ENCODE measurements at places on chromosomes 11 and 22.

DNA sequence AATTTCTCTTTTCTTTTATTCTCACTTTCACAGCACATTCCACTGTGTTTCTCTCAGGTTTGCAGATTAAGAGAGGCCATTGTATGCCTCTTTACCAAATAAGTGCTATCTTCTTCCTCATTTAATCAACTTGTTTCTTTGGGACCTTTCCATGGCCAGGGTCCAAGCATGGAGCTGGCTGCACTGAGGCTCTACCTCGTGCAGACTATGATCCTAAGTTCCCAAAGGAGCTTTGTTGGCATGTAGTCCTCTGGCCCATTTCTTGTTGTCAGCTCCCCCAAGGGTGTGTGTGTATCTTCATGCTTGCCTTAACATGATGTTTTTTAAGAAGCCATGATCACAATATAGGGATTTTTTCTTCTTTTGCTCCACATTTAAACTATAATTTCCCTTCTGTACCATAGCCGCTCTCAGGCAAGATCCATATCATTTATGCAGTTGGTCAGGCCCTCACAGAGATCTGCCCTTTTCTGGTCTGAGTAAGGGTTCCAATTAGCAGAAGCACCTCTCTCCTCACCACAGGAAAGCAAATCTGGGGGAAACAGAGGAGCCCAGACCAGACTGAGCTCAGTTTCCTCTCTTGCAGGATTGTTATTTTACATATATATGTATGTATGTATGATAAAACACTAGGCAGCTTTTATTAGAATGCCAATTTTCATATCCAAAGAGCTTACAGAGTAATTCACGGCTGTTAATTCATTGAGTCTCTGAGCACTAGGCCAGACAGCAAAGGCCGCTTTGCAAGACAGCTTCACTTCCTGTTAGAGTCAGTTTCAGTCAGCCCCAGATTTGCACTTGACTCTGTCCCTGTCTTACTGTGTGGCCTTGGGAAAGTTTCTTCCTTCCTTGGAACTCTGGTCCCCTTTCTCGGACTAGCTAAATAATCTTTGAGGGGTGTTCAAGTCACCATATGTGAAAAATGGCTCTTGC is 34.3 kb downstream of the CYB5R2 start:
- no peak for DNase-seq

- no peak for DNase-seq
Measured at GRCh38 chr22:29739346-29739875, 19.6 kb downstream of the CABP7 start.

- no peak for DNase-seq
Measured at GRCh38 chr11:94834911-94835593, 66.9 kb downstream of the AMOTL1 start.

DNA sequence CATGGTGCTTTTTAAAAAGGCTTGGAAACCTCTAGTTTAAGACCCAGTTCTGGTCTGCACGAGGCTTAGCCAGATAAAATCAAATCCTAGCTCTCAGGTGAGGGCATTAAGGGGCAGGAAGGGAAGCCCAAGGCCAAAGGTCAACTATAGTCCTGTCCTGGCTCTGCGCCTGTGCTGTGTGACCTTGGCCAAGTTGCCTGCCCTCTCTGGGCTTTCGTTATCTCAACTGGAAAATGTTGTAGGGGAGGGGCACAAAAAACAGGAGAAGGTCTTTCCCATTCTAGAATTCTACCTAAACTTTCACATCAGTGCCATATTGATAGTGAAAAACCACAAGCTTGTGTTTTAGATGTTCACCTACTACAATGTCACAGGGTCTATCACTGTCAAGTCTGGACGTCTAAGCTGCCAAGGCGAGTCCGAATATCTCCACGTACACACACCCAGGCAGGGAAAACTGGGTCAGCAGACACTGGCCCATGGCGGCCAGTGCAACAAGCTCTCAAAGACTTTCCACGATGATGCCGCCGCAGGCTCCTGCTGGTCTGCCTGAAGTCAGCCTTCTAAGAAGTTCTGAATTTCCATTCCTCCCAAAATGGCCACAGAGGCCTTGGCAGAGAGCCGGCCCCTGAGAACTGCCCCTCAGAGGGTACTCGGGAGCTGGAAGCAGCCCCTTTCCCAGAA is 18.0 kb downstream of the MN1 start:
- no peak for DNase-seq

DNA sequence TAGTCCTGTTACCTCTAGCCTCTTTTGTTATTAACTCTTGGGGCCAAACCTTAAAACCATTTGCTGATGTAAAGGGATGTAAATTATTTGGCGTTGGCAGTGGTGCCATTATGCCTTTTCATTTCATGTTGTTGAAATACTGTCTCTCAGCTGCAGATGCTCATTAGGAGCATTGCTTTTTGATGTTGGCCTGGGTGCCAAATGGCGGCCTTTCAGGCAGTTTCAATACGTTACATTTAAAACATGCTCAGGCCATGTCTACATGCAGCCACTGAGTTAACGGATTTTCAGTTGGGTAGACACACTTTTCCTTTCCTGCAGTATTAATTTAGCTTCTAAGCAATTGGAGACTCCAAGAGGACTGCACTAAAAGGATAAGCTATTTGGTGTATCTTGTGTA is 5.3 kb downstream of the NCAM1 start:
- DNase-seq = no peak

DNA sequence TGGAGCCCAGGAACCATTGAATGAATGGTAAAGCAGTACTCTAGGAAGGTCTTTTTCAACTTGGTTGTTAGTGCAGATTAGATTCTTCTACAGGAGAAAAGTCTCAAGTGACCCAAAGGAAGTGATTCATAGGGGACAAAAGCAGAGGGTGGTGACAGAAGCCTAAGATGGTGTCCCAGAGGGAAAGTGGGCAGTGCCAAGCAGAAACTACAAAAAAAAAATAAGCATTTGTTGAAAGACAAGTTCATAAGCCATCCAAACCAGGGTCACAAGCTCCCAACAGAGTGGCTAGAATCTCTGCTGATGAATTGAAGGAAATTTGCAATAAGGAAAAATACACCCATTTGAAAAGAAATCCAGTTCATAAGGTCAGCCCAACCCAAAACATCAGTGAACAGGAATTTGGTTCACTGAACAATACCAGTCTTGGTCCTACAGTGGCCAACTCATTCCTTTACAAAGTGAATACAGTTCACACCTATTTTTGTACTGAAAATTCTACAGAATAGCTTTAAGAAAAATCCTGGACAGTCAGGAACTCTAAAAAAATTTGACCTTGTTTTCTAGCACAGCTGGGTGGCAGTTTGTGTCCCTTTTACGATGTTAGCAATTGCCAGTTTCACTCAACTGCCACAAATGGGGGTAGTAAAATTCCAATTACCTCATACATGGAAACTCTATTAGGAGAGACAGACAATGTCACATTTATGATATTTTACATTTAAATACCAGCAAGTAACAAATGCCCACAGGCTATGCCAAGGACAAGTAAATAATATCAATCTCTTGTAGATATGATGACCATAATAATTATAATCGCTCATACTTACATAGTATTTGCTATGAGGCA is 21.6 kb upstream of the NUP160 start:
- DNase-seq = peak; percentile 8

- no peak for DNase-seq
Measured at GRCh38 chr22:48322907-48323306, 1504.8 kb downstream of the BRD1 start.

DNA sequence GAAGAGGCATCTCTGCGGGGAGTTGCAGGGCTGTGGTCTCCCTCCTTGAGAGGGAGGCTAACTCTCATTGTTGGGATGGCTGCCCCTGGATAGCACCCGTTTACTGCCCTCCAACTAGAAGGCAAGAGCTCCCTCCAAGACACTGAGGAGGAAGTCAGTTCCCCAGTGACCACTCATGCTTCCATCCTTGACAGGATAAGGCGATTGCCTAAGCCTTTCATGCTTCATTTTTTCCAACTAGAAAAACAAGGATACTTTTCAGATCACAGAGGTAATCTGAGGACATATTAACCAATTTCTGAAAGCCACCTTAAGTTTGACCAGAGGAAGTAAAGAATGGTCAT is 186.6 kb downstream of the MAML2 start:
- no peak for DNase-seq

DNA sequence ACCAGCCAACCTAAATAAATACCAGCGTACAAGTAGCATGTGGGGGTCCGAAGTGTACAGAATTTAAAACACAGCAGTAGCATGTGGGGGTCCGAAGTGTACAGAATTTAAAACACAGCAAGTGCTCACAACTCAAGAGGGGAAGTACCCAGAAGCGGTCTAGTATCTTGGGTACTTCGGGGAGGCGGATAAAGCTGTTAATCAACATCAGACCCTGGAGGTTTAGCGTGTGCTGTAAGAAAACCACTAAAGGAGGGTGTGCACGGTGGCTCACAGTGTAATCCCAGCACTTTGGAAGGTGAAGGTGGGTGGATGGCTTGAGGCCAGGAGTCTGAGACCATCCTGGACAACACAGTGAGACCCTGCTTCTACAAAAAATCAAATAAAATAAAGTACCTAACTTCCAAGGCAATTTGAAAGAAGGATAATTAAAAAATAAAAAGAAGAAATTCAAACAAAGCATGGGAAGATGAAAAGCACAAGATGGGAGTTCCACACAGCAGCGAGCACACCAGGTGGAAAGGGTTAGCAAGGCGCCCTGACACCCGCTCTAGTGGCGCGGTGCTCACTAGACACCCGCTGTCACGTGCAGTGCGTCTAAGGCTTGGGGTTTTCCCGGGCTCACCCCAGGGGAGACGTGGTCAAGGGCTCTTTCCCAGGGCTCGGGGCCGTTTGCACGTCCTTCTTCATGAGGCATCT is 35.0 kb upstream of the MOB2 start:
- DNase-seq = no peak

All from Calu3 (cell line).